ENCODE measurements at places on chromosomes 5 and 9.

GRCh38 chr9:101590901-101591300, 3.9 kb downstream of the PPP3R2 start:
- DNase-seq, result no peak

GRCh38 chr5:95670568-95670967, 12.2 kb downstream of the SPATA9 start:
- no peak for DNase-seq

DNA sequence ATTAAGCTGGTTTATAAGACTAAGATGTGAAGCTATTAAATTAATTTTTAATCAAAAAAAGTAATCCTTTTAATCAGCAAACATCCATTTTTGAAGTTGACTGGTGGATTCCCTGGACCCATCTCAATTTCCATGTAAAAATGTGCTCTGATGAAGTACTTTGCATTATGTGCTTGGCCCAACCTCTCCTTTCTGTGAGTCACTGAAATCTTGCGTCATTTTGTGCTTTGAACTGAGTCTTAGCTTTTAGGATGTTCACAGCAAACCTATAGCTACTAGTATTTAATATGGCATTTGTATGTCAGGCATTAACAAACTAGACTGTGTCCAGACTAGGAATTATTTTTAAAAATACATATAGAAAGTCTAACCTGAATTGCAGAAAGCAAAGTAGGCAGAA, 55.0 kb upstream of the CDH12 start:
- no peak for DNase-seq

DNA sequence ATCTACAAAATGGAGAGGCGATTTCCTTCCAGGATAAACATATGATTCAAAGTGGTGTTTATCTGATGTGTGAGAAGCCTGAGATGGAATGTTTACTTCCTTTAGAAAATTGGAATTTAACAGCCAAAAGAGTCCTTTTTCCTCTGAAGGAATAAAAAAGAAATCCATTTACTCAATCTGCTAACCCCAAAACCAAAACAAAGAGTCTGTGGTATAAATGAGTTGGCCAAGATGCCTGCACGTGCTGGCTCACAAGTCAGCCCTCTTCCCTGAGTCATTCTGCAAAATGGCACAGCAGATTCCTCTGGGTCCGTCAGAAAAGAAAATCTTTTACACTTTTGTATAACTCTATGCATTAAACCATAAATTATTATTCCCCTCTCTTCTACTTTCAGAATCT, 60.8 kb downstream of the EBF1 start:
- DNase-seq, result no peak

DNA sequence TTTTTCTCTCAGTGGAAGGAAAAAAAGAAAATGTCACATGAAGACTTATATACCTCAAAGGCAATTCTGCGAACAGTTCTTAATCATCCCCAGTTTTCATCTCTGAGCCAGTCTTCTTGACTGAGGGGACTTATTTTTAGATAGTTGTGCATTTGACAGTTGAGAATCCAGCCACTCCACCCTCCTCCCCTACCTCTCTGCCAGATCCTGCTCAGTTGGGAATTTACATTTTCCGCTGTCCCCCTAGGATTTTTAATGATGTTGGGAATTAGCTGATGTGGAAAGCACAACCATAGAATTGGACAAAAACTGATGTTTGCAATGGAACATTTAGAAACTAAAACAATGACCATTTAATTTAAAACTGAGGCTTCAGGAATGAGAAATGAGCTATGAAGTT, 194.3 kb upstream of the PIK3R1 start:
- no peak for DNase-seq

- DNase-seq, result no peak
Observed at GRCh38 chr9:82091100-82091499, 102.5 kb downstream of the SPATA31D1 start.

All from activated CD4-positive, alpha-beta T cell treated with anti-CD3 and anti-CD28 coated beads for 1 hour (primary cell).